Thoracic aorta (tissue), 2 donors: ENCODE measurements at places on chromosomes 5 and 9. TPM values are rescaled to one million over a fixed set of nuclear protein-coding genes. Genes with fewer than 3 reads are reported as not detected.

Gene C5orf46
- total RNA-seq, result 28.6 TPM

DNA sequence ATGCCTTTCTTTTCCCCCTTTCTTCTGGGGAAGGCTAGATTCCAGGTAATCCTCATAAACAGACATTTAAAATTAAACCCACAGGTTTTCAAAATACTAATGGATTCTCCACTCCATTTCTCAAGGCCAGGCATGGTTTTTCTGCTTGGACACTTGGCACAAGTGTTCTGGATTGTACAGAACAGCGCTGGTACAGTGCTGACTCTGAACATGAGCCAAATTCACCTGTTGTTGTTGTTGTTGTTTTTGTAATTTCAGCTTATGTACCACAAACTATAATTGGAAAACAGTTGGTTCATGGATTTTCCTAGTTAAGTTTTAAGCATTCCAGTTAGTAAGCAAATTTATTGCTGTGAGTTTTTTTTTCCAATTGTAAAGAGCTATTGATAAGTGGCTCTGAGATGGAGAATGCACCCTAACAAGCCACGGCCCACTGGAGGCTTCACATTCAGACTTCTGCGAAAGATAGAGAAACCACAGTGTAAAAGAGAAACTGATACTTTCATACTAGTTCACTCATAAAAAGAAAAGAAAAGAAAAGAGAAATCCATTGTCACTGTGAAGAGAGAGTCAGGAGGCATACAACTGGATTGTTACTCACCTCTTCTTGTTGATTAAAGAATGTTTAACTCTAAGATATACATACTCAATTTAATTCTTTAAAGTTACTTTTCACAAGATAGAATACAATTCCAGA, 16.2 kb upstream of the ITGA1 start:
- DNase-seq, result no peak

Gene SGCD
- total RNA-seq, result 40.3 TPM

DNA sequence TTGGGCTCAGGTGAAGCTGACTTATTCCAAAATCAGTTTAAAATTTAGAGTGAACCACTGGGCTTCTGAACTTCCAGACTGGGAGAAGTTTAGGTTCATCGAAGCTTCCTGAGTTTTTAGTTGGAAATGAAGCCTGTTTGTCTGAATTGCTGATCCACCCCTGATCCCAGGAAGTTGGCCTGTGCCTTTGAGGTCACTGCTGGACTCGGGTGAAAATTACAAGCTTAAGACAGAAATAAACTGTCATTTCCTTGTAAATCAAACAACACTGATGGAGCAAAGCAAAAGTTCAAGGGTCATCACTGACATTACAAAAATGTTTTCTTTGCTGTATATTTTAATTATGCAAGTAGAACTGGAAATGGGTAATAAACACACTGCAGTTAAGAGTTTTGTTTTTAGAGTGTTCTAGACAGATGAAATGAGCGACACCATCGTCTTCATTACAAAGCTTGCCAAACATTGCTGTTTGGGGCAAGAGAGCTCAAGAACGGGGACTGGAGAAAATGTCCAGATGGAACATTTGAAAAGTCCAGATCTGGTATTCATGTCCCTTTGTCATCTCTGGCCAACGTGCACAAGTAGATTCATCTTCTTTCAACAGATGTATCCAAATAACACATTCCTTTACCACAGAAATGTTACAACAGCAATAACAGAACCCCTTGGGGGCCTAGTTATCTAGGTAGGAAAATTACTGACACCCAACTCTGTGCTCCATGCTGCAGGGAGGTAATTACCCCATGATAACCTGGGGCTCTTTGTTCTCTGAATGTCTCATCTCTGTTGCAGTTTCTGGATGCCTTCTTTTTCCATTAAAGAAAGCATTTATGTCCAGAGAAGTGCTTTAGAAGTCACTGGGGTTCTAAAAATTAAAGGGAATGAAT, 142.4 kb upstream of the ERCC6L2 start:
- DNase-seq, result no peak

Gene TAS2R1
- total RNA-seq, result not detected

- DNase-seq, result no peak
These were observed 24.0 kb upstream of the F2RL1 start for GRCh38 chr5:76794871-76795270.

DNA sequence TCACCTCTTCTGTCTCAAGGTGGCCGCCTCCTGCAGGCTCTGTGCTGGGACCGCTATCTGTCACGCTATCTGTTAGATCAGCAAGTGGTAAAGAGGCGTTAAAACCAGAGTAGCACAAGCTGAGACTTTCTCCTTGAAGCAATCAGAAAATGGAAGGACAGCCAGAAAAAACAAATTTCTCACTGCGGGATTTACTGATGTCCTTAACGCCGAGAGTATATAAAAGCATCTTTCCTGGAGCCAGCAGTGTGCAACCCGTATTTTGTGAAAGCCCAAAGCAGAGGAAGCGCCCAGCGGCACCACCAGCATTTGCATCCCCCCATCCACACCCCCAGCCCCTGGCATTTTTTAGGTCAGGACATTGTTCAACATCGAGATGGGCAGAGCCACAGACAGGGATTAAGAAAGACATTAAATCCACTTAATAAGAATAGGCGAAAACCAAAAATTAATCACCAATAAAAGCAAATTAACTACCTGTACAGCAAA, 48.6 kb downstream of the DUSP1 start:
- DNase-seq, result no peak

- no peak for DNase-seq
These were observed 6.3 kb downstream of the SHB start for GRCh38 chr9:38062498-38063362.

Gene MRPS27
- 58.8 TPM for total RNA-seq

DNA sequence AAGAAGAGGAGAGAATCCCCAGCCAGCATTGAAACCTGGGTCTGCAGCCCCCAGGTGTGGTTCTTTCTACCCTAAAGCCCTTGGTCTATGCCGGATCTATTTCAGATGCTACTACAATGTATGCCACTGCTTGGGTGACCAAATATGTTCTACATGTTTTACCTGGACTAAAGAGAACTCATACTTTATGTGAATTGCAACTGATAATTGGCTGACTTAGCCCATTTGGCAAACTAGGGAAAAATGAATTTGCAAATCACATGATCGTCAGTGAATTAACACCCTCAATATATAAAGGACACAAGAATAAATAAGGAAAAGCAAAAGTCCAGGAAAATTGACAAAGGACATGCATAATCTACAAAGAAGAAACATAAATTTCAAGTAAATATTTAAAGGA, 308.8 kb upstream of the IRX2 start:
- no peak for DNase-seq

Gene TMEM174
- not detected for total RNA-seq

Gene PCDHGA1
- 0.41 TPM for total RNA-seq

DNA sequence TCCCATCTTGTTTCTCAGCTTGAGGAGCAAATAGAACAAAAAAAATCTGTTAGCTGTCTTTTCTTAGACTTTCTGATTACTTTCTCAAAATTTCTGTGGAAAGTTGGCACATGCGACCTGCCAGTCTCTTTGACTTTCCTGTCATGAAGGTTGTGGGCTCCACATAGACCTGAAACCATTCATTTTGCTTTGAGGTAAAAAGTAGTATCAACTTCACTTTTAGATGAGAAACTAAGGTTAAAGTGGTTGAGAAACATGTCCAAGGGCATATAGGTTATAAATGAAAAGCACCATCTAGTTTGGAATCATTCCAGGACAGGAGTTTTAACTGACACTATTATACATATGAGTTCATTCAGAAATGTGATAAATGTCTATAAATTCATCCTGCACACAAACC, 42.7 kb downstream of the ST8SIA4 start:
- no peak for DNase-seq
